ENCODE measurements at places on chromosomes 2 and 18.

- no peak for DNase-seq
These were observed 871.0 kb downstream of the EPHA4 start for GRCh38 chr2:220701115-220701514.

DNA sequence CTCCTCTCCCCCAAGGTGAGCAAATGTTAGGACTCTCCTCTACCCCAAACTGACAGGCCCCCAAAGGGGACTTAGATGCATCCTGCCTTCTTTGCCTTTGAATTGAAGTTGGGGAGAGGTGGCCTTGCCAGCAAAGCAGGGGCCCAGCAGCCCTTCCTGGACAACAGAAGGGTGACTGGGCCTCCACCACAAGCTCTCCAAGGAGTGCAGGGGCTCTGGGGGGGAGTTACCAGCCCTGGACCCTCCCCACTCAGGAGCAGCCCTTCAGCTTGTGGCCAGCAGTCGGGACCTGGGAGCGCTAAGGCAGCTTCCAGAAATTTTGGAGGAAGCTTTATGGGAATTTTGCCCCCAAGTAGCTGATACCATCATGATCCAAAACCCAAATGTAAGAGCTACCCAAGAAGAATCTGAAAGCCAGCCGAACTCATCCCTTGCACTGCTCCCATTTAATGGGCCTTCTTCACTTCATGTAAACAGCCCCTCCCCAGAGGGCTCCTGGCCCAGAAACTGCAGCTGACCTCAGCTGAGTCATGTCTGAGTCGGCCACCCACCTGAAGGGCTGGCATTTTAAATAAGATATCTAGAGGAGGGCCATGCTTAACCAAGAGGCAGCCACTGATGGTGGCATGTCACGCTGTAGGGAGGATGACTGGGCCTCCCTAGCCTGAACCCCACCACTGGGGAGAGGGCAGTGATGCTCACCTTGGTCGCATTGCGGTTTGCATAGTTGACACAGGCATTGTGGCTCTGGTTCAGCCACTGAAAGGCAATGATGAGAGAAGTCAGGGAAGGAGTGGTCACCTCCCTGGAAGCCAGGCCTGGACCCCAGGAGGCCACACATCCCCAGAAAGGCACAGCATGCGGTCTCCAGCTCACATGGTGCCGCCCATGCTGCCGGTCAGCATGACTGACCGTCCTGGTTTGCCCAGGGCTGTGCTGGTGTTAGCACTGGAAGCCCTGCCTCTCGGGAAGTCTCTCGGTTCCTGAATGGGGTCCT is 71.5 kb downstream of the SFXN5 start:
- DNase-seq: no peak

- DNase-seq: no peak
These were observed 40.4 kb downstream of the EN1 start for GRCh38 chr2:118806797-118807667.

DNA sequence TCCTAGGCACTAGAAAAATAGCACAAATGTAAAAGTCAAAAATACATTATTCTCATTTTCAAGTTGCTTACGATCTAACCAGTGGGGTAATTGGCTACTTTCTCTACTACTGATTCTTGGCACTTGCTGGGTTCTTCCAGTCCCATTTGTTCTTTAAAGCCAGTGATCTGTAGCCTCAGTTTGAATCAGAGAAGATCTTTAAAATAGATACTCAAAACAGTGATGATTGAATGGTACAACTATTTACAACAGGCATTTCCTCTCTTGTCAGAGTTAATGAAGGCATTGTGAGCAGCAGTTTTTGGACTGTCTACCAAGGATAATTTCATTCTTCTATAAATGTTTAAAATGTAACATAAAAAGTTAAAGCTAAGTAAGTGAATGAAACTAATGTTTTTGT is 128.3 kb upstream of the FSIP2 start:
- no peak for DNase-seq

- DNase-seq: no peak
These were observed 66.5 kb downstream of the EPG5 start for GRCh38 chr18:45900623-45901022.

DNA sequence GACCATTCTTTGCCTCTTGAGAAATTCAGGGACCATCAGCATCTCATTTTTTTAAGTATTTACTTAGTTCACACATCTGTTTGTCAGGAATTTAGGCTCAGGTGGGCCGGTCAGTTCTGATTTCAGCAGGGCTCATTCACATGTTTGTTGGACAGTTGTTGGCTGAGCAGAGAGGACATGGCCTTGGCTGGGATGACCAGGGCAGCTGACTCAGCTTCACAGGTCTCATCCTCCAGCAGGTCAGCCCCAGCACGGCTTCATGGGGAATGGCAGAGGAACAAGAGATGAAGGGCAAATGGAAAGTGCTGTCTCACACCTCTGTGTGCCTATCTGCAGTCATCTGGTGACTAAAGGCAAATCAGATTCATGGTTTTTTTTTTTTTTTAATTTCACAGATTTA is 136.1 kb upstream of the TMEM200C start:
- DNase-seq: no peak

Data from CD8-positive, alpha-beta memory T cell (primary cell).